ENCODE measurements at places on chromosomes 4 and X.
A peak's percentile ranks its signal among the peaks of the same experiment; 100 is the strongest.

DNA sequence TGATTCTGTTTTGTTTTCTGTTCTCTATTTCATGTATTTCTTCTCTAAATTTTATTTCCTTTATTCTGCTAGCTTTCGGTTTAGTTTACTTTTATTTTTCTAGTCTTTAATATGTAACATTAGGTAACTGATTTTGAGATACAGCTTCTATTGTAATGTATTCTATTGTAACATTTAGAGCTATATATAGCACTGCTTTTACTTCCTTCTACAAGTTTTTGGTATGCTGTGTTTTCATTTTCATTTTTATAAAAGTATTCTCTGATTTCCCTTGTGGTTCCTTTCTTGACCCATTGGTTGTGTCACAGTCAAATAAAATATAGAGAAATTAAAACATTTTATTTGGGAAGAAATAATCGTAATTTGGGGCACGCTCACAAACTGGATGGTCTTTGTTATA is 13.9 kb upstream of the CT47A1 start:
- no peak for DNase-seq

DNA sequence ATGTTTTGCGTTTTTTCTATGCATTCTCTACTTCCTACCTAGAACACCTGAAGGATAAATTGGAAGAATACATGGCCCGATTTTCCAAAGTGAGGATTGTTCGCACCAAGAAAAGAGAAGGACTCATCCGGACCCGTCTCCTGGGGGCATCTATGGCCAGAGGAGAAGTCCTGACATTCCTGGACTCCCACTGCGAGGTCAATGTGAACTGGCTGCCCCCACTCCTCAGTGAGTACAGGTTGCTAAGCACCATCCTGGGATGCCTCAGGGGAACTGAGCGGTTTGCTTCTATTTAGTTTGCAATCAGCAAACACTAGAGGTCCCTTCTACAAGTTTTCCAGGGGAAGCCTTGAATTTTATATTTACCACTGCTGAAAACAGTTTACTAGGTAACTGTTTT is 359.3 kb upstream of the GALNT7 start:
- peak; percentile 58 for DNase-seq

DNA sequence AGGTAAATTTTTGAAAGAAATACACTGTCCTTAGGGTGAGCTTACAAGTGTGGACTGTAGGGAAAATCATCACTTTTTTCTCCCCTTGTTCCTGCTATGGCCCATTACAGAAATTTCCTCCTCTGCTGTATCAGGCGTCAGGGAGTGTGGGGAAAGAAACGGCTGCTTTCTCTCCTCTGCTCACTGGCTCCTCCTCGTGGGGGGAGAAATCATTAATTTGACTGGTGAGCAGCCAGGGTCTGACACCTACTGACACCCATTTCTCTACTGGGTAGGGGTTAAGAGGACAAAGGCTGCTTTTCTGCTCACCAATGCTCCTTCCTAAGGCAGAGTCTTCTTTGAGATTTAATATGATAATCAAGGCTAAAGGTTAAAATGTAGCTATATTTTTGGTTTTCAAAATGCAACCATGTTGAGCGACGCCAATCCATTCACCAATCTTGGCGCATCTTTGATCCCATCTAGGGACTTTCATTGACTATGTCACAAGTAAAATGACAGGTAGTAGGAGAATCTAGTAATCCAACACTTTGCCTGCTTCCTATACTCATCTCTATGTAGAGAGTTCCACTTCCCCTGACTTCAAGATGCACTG is 25.1 kb downstream of the SETD7 start:
- peak; percentile 70 for DNase-seq

DNA sequence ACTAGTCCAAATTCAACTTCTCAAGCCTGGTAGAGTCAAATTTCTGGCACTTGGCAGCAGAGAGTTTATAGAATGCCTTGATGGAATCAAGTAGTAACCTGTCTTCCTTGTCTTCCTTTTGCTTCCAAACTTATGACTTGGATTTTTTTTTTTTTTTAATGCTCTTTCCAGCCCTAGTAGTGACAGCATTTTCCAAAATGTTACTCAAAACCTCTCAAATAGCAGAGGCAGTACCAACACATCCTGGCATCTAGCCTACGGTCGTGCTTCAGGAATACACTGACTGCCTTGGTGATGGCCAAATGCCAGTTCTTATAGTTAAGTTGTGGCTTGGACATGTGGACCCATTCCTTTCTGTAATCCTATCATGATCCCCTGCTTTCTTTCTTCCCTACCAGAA is 46.0 kb downstream of the GALNT7 start:
- no peak for DNase-seq

- DNase-seq: no peak
These were observed 181.7 kb downstream of the SLC39A8 start for GRCh38 chr4:102163404-102164140.

GRCh38 chr4:107996949-107997788 is 7.5 kb downstream of the HADH start:
- no peak for DNase-seq

- DNase-seq: no peak
These were observed 201.4 kb downstream of the ARHGAP10 start for GRCh38 chr4:147933316-147933715.

DNA sequence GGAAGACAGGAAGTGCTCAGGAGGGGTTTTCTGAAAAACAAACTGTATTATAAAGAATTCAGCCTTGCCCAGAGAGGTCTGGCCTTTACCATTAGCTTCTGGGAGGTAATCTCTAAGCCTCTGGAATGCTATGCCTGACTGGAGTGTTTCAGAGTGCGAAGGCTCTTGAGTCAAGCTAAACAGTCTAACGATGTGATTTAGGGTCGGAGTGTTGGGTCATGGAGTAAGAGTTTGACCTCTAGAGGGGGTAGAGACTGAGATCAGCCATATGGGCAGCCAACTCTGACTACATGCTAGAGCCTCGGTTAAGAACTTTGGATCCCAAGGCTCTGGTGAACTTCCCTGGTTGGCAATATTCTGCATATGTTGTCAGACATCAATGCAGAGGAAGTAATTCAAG is 15.0 kb downstream of the BOD1L1 start:
- no peak for DNase-seq

- DNase-seq: no peak
These were observed 28.3 kb downstream of the TMEM144 start for GRCh38 chr4:158238575-158238974.

DNA sequence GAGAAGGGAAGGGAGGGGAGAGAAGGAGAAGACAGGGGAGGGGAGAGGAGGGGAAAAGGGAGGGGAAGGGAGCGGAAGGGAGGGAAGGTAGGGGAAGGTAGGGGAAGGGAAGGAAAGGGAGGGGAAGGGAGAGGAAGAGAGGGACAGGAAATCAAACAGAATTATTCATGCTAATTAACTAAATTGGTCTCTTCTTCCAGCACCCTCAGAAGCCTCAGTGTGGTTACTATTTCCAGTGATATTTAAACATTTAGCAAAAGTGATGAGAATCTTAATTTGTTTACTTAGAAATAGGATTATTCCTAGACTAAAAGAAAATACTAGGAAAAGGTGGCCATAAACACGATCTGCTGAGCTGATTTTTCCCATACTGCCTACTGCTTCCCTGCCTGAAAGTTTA is 193.1 kb upstream of the CPEB2 start:
- no peak for DNase-seq

GRCh38 chr4:156672492-156673305 is 298.9 kb downstream of the PDGFC start:
- no peak for DNase-seq

- no peak for DNase-seq
These were observed 89.8 kb upstream of the SPRY1 start for GRCh38 chr4:123306769-123307168.

DNA sequence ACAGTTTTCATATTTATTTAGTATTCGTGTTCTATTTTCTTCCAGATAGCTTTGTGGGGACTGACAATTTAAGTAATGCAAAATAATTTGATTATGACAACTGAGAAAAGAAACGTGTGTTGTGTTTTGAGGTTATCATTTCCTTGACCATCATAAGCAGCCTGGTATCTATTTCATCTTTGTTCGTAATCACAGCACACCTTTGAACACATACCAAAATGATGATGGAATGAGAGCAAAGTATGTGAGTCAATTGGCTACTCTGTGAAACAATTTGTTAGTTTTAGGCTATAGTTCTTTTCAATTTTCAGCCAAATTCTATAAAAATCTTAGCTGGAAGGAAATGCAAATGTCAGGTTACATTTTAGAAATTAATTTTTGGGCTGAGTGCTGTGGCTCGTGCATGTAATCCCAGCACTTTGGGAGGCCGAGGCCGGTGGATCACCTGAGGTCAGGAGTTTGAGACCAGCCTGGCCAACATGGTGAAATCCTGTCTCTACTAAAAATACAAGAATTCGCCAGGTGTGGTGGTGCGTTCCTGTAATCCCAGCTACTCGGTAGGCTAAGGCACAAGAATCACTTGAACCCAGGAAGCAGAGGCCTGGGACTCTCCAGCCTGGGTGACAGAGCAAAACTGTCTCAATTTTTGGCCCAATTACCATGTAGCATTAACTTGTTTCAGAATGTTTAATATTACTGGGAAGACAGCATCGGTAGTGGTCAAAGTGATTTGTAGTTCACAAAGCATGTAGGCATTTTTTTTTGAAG is 1.1 kb upstream of the DUSP21 start:
- no peak for DNase-seq

GRCh38 chrX:139200346-139200745 is 330.2 kb upstream of the F9 start:
- DNase-seq: no peak

- DNase-seq: no peak
These were observed 144.2 kb upstream of the GEMIN8 start for GRCh38 chrX:14173873-14174272.

- no peak for DNase-seq
These were observed 38.2 kb downstream of the CHST7 start for GRCh38 chrX:46611658-46612362.

- DNase-seq: no peak
These were observed 30.2 kb downstream of the SORCS2 start for GRCh38 chr4:7222521-7222920.

GRCh38 chr4:152620915-152621314 is 58.9 kb downstream of the TMEM154 start:
- no peak for DNase-seq

DNA sequence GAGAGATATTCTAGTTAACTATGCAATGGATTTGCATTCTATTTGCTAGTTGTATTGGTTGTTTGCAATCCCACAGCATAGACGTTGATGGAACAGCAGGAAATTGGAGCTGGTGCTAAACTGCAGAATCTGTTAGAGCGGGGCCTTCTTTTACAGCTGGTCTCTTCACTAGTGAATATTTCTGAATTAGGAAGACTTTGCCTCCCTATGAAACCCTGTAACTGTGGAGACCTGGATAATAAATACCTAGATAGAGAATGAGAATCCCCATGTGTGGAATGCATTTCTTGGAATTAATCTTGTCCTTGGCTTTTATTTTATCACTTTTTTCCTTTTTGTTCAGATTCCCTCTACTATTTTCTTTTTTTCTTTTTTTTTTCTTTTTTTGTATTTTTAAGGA is 109.7 kb downstream of the SHROOM3 start:
- no peak for DNase-seq

DNA sequence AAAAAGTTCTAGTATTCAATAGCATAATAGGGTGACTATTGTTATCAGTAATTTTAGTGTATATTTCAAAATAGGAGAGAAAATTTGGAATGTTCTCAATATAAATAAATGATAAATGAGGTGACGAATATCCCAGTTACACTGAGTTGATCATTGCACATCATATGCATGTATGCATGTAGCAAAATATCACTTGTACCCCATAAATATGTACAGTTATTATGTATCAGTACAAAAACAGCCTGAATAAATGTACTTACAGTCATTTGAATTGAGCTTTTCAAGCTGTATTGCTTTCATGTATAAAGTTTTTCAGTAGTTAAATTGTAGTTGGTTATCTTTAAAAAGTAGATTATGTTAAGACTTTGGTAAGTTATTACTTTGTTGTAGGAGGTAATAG is 12.6 kb downstream of the CISD2 start:
- DNase-seq: no peak

GRCh38 chr4:114694770-114695169 is 96.2 kb downstream of the UGT8 start:
- DNase-seq: no peak

DNA sequence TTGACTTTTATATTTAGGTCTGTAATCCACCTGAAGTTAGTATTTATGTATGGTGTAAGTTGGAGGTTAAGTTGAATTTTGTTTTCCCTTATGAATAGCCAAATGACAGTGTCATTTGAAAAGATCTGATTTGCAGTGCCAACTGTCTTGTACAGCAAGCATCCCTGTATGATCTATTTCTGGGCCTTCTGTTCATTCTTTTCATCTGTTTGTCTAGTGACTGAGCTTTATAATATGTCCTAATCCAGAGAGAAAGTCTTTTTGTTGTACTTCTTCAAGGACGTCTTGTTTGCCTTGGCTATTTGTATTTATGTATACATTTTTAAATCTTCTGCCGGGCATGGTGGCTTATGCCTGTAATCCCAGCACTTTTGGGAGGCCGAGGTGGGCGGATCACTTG is 39.6 kb downstream of the CDKL5 start:
- no peak for DNase-seq

GRCh38 chr4:71765350-71765749 is 18.5 kb downstream of the GC start:
- DNase-seq: no peak

- no peak for DNase-seq
These were observed 174.4 kb downstream of the FHIP1A start for GRCh38 chr4:151583157-151583914.

GRCh38 chrX:15749642-15750610 is 11.9 kb downstream of the CA5B start:
- DNase-seq: no peak

GRCh38 chr4:30717208-30718020 is 2.8 kb upstream of the PCDH7 start:
- peak; percentile 84 for DNase-seq

DNA sequence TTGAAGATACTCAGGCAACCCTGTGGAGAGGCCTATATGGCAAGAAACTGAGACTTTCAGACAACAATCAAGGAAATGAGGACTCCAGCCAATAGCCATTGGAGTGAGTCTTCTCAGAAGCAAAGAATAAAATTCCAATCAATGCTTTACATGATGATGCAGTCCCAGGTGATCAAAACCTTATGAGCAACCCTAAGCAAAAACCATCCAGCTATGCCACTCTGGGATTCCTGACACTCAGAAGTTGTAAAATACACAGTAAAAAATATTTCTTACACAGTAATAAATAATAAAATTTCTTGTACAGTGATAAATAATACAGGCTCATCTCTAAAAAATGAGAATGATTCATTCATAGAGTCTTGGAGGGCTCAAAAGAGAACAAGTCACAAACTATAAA is 150.6 kb downstream of the IL15 start:
- DNase-seq: no peak

GRCh38 chr4:15001248-15001868 is 923 bp upstream of the CPEB2 start:
- DNase-seq: no peak

- DNase-seq: no peak
These were observed 17.1 kb downstream of the PSAPL1 start for GRCh38 chr4:7417639-7418038.

DNA sequence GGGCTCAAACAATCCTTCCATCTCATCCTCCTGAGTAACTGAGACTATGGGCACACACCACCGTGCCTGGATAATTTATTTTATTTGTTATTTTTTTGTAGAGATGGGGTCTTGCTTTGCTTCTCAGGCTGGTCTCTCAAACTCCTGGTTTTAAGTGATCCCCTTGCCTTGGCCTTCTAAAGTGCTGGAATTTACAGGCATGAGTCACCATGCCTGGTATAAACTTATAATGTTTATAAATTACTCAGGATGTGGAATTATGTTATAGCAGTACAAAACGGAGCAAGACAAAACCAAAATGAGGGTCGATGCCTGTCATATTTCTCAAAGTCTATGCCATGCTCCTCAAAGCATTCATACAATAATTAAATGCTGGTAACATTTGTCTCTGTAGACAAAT is 29.8 kb upstream of the TEX13C start:
- DNase-seq: no peak

GRCh38 chr4:168019921-168020320 is 72.4 kb upstream of the ANXA10 start:
- no peak for DNase-seq

Measured in ecto neural progenitor cell (in vitro differentiated cells).